CD4-positive, CD25-positive, alpha-beta regulatory T cell (primary cell): ENCODE measurements at places on chromosomes 5 and 9. TPM values are rescaled to one million over a fixed set of nuclear protein-coding genes. Genes with fewer than 3 reads are reported as not detected.

RGS7BP gene
- polyA plus RNA-seq, result not detected

TMOD1 gene
- polyA plus RNA-seq, result 2.6 TPM

EFNA5 gene
- polyA plus RNA-seq, result 0.73 TPM

GRIA1 gene
- not detected for polyA plus RNA-seq

DAPK1 gene
- polyA plus RNA-seq, result not detected

TMC1 gene
- not detected for polyA plus RNA-seq

PRR7 gene
- polyA plus RNA-seq, result 17.0 TPM

DBH gene
- not detected for polyA plus RNA-seq

CBY3 gene
- not detected for polyA plus RNA-seq

SV2C gene
- not detected for polyA plus RNA-seq

GM2A gene
- polyA plus RNA-seq, result 4.7 TPM

SLC34A3 gene
- not detected for polyA plus RNA-seq

S1PR3 gene
- not detected for polyA plus RNA-seq

FBN2 gene
- not detected for polyA plus RNA-seq

NUTM2G gene
- not detected for polyA plus RNA-seq

LCN1 gene
- polyA plus RNA-seq, result not detected

LIX1 gene
- polyA plus RNA-seq, result not detected

FAM81B gene
- polyA plus RNA-seq, result not detected

PKD2L2 gene
- 0.60 TPM for polyA plus RNA-seq

ANKDD1B gene
- 3.3 TPM for polyA plus RNA-seq

SH3PXD2B gene
- not detected for polyA plus RNA-seq

SMIM33 gene
- polyA plus RNA-seq, result 0.74 TPM

STK32A gene
- polyA plus RNA-seq, result not detected

PROB1 gene
- 0.25 TPM for polyA plus RNA-seq

GABRB2 gene
- polyA plus RNA-seq, result not detected

RLN2 gene
- 4.1 TPM for polyA plus RNA-seq

PIP5KL1 gene
- polyA plus RNA-seq, result 0.22 TPM

FAM153A gene
- not detected for polyA plus RNA-seq
